ENCODE measurements at places on chromosomes 5 and 9. TPM values are rescaled to one million over a fixed set of nuclear protein-coding genes. Genes with fewer than 3 reads are reported as not detected.

Gene OMD
- 8.5 TPM for total RNA-seq

Gene IL9
- not detected for total RNA-seq

Gene APBA1
- total RNA-seq = 4.4 TPM

Gene PCDHA1
- not detected for total RNA-seq

Gene OR13J1
- not detected for total RNA-seq

Gene FSTL4
- total RNA-seq = 2.0 TPM

Gene TSSK1B
- total RNA-seq = not detected

Gene PCDHA9
- total RNA-seq = 0.12 TPM

Gene PURA
- 23.1 TPM for total RNA-seq

Gene SCGB3A2
- total RNA-seq = not detected

Gene EDIL3
- 16.9 TPM for total RNA-seq

Gene GGTA1
- 12.8 TPM for total RNA-seq

Gene STPG3
- not detected for total RNA-seq

Gene IL11RA
- 18.4 TPM for total RNA-seq

Gene CRB2
- not detected for total RNA-seq

Gene NIPAL4
- not detected for total RNA-seq

Gene CDK9
- total RNA-seq = 120 TPM

Gene PROP1
- not detected for total RNA-seq

Gene CYLC2
- not detected for total RNA-seq

Gene FOXD4L6
- total RNA-seq = not detected

Gene SLC22A4
- 2.2 TPM for total RNA-seq

Gene CSF2
- not detected for total RNA-seq

Gene CEL
- total RNA-seq = 0.28 TPM

Gene RPL12
- 2,396 TPM for total RNA-seq

Gene C6
- total RNA-seq = 0.83 TPM

Gene NDOR1
- total RNA-seq = 16.6 TPM

Gene IFNA2
- not detected for total RNA-seq

Gene PALM2AKAP2
- total RNA-seq = 27.3 TPM

Gene ORM1
- 11.4 TPM for total RNA-seq

Gene ASPN
- total RNA-seq = 1.7 TPM

Gene HRH2
- total RNA-seq = 1.6 TPM

Gene FAM221B
- not detected for total RNA-seq

Gene PCDHGA3
- total RNA-seq = 6.2 TPM

Gene TEX48
- not detected for total RNA-seq

Gene KCTD16
- total RNA-seq = 0.09 TPM

Data from adrenal gland (tissue), 19 donors.